ENCODE measurements at places on chromosomes 11 and 22.

- no peak for DNase-seq
Measured at GRCh38 chr11:74775762-74776161, 27.1 kb downstream of the RNF169 start.

GRCh38 chr22:28706845-28707244 is 27.2 kb upstream of the TTC28 start:
- no peak for DNase-seq

DNA sequence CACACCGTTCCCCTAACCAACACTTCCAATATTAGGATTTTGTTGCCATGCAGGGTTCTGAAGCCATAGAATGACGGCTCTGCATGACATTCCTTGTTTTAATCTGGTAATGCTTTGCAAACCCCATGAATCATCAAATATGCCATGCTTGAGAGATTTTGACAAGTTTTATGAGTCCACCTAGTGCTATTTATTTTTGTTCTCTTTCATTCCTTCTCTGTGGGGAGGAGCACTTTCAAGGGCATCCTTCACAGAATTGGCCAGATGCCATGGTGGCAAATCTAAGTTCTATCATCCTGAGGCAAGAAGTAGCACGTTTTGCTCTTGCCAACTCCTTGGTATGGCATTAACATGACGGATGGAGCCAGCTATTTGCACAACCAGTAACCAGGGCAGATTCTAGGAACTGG is 268.4 kb downstream of the FAM76B start:
- no peak for DNase-seq

DNA sequence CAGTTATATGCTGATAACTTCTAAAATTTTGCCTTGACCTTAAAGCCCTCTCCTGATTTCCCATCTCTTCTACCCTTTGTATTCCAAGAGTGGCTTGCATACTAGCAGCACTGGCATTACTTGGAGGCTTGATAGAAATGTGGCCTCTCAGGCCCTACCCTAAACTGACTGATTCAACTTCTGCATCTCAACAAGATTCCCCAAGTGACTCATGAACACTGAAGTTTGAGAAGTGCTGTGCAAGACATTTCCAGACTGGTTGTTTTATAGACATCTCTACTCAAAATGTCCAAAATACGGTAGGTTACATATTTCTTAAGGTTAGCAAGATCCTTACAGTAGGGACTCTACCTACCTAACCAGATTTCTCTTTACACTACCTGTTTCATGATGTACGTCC is 48.6 kb downstream of the SESN3 start:
- no peak for DNase-seq

DNA sequence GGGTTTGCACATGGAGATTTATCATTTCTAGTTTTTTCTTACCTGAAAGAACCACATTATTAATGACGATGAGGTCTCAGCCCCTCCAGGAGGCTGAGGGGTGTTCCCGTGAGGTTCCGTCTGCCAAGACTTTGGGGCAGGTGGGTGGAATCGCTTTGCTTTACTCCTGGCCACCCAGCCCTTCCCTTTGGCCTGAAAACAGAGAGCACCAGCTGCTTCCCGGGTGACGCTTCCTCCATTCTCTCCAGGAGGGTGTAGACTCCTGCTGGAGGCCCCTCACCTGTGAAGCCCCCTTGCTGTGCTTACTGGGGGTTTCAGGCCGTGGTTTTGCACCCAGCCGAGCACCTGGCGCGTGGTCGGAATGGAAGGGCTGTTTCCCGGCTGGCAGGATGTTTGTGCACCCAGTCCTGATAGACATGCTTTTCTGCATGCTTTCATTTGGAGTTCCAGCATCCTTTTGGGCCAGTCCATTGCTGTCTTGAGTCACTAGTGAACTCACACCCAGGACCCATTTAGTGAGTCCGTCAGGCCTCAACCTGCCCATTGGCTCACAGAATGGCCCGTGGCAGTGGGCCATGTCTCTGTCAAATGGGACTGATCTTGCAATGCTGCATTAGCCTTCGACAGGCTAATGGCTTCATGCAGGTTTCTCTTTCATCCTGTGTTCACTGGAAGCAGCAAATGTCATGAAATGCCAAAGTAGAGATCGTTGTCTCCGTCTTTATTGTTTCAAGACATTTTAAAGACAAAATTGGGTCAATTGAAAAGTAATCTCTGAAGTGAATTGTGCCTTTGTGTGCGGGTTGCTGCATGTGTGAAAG is 360.8 kb downstream of the TBC1D22A start:
- DNase-seq = no peak

DNA sequence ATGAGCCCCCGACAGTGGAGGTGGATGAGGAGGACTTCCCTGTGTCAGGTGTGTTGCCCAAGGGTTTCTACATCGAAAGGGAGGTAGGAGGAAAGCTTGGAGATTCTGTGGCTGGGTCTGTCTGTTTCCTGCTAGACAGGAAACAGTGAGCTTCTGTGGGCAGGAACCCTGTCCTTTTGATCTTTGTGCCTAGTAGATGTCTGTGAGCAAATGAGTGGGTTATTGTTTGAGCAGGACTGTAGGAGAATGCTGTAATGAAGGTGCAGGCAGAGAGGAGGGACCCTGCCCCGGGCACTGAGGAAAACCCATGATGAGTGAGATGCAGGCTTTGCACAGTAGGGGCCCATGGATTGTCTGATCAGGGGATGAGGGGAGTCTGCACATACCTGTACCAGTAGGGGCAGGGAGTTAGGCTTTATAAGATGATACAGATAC is 14.0 kb downstream of the USP35 start:
- no peak for DNase-seq

DNA sequence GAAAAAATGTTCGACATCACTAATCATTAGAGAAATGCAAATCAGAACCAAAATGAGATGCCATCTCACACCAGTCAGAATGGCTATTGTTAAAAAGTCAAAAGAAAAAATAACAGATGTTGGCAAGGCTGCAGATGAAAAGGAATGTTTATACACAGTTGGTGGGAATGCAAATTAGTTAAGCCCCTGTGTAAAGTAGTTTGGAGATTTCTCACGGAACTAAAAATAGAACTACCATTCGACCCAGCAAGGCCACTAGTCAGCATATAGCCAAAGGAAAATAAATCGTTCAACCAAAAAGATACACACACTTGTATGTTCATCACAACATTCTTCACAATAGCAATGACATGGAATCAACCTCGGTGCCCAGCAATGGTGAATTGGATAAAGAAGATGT is 503.2 kb downstream of the OPCML start:
- DNase-seq = no peak

GRCh38 chr11:10524471-10524870 is 16.5 kb downstream of the RNF141 start:
- DNase-seq = no peak

GRCh38 chr22:42711281-42711731 is 9.4 kb downstream of the A4GALT start:
- DNase-seq = no peak

GRCh38 chr11:94132152-94132558 is 3.5 kb downstream of the PANX1 start:
- no peak for DNase-seq

DNA sequence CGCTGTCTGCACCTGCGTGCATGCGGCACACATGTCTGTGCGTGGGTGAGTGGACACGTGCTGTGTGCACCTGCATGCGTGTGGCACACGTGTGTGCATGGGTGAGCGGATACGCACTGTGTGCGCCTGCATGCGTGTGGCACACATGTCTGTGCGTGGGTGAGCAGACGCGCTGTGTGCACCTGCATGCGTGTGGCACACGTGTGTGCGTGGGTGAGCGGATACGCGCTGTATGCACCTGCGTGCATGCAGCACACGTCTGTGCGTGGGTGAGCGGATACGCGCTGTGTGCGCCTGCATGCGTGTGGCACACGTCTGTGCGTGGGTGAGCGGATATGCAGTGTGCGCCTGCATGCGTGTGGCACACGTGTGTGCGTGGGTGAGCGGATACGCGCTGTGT is 27.1 kb upstream of the ACR start:
- no peak for DNase-seq

DNA sequence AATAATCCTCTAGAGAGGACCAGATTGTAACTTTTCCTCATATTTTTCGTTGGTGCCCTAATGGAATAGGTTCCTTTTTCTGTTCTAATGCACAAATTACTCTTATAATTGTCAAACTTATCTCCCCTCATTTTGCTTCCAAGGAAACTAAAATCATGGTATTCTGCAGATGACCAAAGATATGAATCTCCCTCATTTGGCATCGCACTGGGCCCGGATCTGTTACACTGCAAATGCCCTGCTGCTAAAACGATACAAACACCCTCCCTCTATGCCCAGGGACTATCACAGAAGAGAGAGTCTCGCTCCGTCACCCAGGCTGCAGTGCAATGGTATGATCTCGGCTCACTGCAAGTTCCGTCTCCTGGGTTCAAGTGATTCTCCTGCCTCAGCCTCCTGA is 7.6 kb downstream of the KLHDC7B start:
- DNase-seq = no peak

DNA sequence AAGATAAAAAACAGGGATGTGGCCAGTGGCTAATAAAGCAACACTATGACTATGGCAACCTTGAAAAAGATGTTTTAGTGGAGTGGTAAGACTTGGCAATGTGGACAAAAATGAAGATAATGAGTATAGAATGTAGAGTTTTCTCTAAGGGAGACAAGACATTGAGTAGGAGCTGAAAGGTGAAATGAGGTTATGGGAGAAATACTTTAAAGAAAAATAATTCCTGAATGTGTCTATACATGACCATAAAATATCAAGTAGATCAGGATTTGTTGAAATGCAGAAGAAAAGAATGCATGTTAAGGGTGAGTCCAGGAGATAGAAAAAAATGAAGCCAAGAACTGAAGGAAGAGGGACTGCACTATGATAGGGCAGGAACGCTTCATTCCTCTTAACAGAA is 101.6 kb upstream of the CARD18 start:
- no peak for DNase-seq

GRCh38 chr22:20169253-20169822 is 18.5 kb upstream of the CCDC188 start:
- no peak for DNase-seq

GRCh38 chr22:45709866-45710265 is 38.2 kb downstream of the ATXN10 start:
- no peak for DNase-seq

DNA sequence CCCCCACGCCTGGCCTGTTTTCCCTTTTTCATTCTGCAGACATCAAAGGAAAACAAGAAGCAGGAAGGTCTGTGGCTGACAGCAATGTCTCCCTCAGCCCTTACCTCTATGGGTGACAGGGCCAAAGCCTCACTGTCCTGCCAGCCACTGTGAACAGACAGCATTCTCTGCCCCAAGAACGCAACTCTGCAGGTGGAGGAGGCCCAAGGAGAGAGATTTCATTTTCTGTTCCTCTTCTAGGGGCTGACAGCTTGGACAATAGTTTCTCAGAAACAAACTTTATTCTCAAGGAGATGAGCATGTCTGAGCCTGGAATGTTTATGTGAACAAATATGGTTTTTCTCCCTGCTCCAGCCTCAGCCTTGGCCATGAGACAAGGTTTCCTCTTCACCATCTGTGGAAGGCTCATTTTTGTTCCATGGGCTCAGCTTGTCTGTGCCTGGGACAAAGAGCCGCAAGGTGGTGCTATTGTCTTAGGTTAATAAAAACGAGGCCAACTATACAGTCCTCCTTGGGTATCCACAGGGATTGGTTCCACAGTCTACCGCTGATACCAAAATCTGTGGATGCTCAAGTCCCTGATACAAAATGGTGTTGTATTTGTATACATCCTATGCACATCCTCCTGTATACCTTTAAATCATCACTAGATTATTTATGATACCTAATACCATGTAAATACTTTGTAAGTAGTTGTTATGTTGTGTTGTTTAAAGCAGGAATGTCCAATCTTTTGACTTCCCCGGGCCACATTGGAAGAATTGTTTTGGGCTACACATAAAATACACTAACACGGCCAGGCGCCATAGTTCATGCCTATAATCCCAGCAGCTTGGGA is 5.8 kb downstream of the PIWIL3 start:
- DNase-seq = peak; percentile 43

DNA sequence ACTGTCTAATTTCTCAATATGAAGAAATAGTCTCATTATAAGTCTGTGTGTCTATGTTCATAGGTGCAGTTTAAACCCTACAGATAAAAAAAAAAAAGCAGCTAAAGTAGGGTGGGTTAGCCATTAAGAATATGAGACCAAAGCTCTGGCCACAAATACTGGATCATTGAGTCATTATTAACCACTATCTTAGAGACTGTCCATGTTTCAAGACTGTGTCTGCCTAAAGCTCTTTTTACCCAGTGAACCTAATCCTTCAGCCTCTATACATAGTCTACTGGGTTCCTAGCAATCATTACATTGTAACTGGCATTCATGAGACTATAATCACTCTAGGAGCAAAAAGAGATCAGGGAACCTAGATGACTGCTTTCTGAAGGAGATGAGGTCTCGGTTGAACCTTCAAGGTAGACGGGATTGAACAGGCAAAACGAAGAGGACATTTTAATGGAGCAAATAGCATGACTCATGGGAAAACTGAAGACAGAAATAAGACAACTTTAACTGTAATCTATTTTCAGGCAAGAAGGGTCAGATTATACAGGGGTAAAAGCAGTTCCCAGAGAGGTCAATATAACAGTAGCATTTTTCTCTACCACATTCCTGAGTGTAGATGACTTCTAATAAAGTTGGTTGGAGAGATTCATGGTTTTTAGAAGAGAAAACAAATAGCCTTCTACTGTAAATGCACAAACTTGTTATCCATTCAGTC is 64.0 kb upstream of the FIBIN start:
- no peak for DNase-seq

DNA sequence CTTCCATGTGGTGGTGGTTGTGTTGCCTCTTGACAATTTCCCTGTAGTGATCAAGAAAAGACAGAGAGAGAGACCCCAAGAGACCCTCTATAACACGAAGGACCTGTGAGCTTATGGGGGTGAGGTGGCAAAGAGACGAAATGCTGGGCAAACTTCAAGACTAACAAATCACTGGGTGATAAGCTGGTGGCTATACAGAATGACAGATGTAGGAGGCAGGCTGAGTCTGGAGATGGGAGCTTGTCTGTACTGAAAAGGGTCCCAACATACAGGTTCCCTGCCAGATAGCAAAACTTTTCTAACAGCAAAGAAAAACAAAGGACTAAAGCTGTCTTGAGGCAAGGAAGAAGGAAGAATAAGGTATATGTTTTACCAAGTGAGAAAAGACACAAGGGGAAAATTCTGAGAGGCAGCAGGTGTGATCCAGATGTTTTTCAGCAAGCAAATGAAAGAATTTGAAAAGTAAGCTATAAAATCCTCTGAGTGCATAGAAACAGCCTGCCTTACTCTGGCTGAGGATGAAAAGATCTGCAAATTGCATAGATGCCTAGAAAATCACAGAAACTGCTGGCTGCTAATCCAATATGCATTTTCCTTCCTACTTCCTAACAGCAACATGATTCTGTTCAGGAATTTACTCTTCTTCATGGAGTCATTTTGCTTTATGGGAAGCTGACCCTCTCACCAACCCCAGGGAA is 21.9 kb upstream of the LYVE1 start:
- no peak for DNase-seq

All from NCI-H1930 (cell line).